ENCODE measurements at places on chromosomes 6 and 20.

DNA sequence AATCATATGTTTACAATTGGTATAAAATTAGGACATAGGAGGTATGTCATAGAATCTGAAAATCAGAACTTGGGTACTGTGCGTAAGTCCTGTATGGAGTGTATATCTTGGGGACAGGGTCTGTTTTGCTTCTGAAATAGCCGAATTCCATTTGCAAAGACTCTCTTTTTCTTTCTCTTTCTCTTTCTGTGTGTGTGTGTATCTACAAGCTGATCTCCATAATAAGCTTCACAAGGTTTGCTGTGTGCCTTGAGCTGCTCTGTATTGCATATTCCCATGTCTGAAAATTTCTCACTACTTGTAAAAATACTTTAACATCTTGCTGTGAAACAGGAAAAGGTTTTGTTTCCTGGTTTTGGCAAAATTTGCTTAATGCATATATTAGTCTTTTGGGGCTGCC lies 29.5 kb downstream of the STX11 start:
- no peak for DNase-seq

DNA sequence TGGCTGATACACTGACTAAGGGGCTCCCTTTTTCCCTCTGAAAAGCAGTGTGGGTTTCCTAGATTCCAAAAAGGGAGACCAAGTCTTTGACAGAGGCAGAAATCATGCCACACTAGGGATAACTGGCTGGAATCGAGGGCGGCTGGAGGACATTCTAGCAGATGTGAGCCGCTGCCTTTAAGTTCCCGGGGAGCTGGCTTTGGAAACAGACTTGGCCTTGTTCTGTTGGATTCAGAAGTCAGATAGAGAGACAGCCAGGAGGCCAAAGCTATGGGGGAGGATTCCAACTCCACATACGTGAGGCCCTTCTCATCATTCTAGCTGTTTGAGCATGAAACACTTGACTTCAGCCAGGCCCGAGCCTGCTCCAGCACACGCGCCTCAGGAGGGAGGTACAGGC lies 109.9 kb upstream of the FOXC1 start:
- no peak for DNase-seq

DNA sequence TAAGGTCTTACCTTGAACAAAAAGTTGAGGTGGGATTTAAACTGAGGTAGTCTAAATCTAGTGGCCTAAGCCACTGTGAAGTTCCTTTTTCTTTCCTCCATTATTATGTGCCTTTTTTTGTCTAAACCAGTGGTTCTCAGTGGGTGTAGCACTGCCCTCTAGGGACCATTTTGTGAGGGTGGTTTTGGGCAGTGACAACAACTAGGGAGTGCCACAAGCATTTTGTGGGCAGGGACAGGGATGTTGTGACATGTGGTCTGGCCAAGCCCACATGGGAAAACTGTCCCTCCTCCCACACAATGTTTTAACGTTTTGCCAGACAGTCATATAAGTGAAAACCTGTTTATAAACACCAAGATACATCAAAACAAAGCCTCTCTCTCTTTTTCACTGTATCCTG lies 899.4 kb upstream of the FLRT3 start:
- DNase-seq, result no peak

- DNase-seq, result no peak
Observed at GRCh38 chr6:69696273-69696672, 100.5 kb downstream of the LMBRD1 start.

DNA sequence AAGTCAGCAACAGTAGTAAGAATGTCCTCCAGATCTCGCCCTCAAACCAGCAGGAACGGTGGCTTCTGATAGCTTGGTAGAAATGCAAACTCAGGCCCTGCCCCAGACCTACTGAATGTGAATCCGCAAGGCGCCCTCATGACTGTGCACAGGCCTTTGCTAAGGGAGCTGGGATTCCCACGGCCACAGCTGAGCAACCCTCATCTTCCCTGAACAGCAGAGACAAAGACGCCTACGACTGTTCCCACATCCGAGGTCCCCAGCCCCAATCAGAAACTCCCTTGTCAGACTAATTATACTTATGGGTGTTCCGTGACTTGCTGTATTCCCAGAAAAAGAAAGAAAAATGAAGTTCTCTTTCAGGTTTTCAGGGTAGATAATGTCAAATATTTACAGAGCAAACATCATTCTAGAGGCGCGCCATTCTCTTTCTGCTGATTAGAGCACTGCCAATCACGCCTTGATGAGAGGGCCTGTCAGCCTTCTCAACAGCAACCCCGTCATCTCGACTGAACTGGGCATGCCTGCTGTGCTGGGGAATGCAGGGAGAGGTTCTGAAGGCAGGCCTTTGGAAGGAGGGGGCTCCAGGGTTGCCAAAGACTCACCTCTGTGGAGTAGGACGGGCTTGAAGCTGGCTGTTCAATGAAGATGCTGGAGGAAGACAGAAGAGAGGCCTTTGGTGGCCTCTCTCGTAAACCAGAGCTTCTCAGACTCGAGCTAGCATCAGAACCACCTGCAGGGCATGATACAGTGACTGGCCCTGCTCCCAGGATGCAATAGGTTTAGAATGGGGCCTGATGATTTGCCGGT lies 79.9 kb downstream of the ZNF217 start:
- no peak for DNase-seq

DNA sequence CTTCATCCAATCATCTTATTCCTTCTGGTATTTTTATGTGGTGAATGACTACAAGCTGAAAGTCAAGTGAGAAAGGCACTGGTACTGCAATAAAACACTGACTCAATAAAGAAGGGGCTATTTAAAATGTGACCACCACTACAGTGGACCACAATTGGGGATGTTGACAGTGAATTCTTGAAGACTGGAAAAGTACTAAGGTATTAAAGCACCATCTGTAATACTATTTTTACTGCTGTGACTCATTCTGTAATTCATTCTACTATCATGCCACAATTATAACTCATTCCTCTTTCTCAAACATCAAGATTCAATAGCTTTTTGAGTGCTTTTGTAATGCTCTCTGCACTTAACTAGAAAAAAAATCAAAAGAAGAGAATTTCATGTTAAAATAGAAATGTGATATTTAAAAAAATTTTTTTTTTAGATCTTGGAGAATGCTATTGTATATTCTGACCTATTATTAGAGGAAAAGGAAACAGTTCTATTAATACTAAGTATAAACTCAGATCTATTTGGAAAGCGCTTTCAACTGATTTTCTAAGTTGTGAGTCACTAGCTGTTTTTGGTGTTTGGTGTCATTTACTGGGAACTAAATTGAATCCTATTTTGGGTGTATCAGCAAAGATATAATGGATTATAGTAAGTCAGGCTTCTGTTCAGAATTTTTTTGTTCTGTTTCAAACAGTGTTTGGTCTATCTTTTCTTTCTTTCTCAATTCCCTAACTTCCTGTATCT lies 104.7 kb upstream of the TMEM170B start:
- DNase-seq, result no peak

DNA sequence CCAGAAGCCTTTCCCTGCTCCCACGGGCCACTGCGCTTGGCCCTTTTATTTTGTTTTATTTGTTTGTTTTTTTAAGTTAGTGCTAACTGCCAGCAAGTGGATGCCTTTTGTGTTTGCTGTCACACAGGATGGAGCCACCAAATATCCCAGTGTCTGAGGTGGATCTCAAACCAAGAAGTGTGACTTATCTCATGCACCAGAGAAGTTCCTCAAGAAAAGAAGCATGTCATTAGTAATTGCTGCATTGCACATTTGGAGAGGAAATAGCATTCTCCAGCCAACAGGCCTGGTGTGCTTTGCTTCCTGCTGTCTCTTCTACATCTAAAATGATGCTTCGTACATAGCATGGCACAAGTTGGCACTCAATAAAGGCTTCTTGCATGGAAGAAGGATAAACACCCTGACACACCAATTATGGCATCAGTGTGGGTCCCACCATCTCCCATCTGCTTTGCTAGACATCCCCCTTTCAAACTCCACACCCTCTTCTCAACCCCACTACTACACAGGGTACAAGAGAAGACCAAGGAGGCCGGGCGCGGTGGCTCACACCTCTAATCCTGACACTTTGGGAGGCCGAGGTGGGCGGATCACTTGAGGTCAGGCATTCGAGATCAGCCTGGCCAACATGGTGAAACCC lies 1.9 kb upstream of the ATP9A start:
- DNase-seq, result no peak

- DNase-seq, result no peak
Observed at GRCh38 chr6:145267076-145267867, 468.0 kb downstream of the EPM2A start.

DNA sequence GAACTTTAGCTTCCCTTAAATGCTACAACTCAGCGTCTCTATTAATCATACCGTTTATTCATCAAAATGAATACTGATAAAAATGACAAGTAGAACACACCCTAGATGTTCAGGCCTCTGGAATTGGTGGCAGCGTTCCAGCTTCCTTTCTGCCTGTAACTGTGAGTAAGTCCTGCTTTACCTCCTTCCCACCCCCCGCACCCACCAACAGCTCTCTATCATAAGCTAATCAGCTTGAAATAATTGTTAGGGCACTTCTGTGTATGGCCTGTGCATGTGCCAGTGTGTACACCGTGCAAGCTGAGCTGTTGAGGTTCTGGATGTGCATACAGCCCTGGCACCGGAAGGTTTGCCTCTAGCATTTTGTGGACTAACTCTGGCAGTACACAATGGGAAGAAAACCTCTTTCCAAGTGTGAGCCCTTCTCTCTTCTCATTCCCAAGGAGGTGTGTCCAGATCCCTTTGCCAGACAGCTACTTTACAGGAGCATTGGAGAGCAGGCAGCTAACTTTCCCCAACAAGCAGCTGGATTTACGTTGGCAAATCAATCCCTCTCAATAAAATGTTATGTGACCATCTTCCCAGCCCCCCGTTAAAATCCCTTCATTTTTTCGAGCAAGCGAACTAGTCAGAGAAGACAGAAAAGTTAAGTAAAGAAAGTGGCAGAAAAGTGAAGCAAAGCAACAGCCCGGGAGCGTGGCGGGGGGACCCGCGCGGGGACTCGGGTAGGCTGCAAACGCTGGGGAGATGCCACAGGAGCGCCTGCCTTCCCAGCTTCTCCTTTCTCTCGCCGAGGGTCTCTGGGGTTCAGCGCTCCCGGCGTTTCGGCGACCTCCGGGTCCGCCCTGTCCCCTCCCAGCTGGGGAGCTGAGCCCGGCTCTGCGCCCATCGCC lies 803 bp upstream of the ADGRG6 start:
- no peak for DNase-seq

- DNase-seq, result no peak
Observed at GRCh38 chr6:27911956-27912446, at the start of gene OR2B2. Gene OR2B2 (minus strand): TSS chr6:27912396. CDS start chr6:27912319, 77 bp downstream.

GRCh38 chr20:56433880-56434255 lies 21.8 kb downstream of the CASS4 start:
- no peak for DNase-seq

- no peak for DNase-seq
Observed at GRCh38 chr20:14189794-14190402, 147.5 kb downstream of the FLRT3 start.

- DNase-seq, result no peak
Observed at GRCh38 chr20:57139342-57140093, 126.9 kb downstream of the BMP7 start.

DNA sequence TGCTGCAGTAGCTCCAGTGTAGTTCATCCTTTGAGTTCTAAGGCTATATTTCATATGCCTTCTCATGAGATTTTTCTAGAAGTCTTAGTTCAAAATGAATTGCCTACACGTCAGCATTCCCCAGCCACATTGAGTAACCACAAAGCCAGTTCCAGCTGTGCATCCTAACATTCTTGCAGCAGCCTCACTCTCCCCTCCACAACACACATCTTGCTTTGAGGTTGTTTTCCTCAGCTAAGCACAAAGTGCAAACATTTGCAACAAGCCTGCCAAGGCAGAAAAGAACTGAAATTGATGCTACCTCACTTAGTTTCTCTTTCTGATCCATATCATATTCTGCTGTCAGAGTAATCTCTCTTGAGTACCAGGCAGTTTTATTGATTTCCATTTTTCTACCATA lies 160.7 kb upstream of the KCNQ5 start:
- no peak for DNase-seq

DNA sequence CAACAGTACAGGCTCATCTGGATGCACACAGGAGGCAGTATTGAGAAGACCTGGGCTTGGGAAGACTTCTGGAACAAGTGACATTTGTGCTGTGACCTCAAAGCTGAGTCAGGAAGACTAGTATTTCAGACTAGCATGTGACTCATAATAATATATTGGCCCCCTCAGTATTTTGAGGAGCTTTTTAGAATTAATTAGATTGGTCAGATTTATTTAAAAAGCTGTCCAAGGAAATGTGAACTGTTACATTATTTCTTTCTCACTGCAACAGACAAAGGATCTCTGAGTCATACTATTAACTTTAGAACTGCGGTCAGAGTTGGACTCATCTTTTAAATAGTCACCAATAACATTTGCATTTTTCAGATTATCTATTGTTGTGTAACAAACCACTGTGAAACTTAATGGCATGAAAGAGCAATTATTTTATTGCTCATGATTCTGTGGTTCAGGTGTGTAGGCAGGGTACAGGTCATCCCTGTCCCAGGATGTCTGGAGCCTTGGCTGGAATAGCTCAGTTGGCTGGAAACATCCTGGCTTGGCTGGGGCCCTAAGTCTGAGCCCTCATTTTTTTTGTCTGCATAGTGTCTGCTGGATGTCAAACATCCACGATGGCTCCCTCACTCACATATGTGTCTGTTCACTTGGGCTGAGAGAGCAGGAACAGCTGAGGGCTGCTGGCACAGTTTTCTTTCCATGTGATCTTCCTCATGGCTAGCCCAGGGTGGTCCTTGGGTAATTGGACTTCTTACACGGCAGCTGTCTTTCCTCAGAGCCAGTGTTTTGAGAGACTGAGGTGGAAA lies 46.9 kb downstream of the MAP3K4 start:
- no peak for DNase-seq

DNA sequence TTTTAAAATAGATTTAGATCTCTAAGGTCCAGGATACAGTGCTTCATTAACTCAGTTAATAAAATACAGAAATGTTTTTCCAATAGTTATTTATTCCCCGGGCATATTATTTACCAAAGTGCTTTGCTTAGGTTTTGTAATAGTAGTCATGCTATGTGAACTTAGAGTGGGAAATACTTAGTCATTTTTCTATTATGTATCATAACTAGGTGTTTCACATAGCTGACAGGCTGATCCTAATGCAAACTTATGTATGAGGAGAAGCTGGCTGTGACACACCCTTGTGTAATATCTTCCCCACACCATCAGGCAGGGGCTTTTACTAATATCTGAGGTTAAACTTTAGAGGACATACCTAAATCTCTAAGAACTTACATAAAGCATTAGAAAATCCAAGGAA lies 277.7 kb upstream of the RIMS1 start:
- no peak for DNase-seq

- DNase-seq, result no peak
Observed at GRCh38 chr20:47762699-47763268, 22.5 kb downstream of the SULF2 start.

DNA sequence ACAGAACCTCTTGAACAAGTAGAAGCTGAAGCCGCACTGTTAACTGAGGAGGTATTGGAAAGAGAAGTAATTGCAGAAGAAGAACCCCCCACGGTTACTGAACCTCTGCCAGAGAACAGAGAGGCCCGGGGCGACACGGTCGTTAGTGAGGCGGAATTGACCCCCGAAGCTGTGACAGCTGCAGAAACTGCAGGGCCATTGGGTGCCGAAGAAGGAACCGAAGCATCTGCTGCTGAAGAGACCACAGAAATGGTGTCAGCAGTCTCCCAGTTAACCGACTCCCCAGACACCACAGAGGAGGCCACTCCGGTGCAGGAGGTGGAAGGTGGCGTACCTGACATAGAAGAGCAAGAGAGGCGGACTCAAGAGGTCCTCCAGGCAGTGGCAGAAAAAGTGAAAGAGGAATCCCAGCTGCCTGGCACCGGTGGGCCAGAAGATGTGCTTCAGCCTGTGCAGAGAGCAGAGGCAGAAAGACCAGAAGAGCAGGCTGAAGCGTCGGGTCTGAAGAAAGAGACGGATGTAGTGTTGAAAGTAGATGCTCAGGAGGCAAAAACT lies 40.1 kb downstream of the ZBTB2 start:
- DNase-seq, result no peak

GRCh38 chr20:13353261-13353945 lies 132.3 kb downstream of the ISM1 start:
- no peak for DNase-seq

Measured in activated naive CD8-positive, alpha-beta T cell treated with anti-CD3 and anti-CD28 coated beads, Interleukin-2, amount 50 U/mL, for 24 hours (primary cell).